Fibroblast of skin of left quadriceps (primary cell): ENCODE measurements at places on chromosomes 3 and 15.

DNA sequence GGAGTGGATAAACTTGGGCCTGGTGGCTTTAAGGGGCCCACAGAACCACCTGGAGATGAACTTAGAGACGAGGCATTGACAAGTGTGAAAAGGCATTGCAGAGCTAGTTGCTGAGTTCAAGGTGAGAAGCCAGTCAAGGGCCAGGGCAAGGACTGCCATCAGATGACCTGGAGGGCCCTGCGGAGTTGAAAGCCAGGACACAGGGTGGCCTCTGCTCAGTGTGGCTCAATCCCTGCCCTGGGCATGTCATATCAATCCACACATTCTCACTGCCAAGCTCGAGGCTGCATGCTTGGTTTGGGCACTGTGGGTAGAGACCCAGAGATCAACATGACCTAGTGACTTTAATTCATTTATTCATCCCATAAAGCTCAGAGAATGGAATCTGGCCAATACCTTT lies 9.2 kb downstream of the PAQR5 start:
- DNase-seq: no peak

DNA sequence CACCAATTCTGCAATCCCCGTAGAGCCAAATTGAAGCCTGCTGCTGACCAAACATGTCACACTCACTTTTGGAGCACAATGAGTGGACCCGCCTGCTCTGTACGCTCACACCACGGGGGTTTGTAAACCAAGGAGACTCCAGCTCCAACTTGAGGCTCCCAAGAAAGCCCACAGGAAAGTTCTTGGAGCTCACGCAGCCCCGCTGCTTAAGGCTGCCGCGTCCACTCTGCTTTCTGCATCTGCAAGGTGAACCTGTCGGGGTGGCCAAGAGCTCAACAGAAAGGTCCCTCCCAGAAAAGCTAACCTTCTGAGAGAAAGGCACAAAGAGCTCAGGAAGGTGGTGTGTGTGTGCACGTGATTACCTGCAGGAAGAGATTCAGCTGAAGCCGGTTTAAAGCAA lies 94.9 kb downstream of the PCSK6 start:
- no peak for DNase-seq

DNA sequence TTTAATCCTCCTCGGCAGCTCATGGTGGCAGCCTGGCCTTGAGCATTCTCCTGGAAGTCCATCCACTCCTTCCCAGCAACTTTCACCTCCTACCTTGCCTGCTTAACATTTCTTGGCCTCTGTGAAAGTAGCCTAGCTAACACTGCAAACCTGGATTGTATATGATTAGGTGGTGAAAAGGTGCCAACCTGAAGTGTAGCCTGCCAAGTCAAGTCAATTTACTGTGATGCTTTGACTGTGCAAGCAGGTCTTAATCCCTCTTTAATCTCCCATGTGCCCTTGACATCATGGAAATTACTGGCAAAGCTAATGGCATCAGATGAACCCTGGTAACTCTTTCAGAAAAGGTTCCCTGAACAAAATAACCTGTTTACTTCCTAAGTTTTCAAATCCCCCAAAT lies 169.7 kb upstream of the NR2F2 start:
- no peak for DNase-seq

GRCh38 chr3:27632431-27633223 lies 89.5 kb downstream of the EOMES start:
- DNase-seq: no peak

DNA sequence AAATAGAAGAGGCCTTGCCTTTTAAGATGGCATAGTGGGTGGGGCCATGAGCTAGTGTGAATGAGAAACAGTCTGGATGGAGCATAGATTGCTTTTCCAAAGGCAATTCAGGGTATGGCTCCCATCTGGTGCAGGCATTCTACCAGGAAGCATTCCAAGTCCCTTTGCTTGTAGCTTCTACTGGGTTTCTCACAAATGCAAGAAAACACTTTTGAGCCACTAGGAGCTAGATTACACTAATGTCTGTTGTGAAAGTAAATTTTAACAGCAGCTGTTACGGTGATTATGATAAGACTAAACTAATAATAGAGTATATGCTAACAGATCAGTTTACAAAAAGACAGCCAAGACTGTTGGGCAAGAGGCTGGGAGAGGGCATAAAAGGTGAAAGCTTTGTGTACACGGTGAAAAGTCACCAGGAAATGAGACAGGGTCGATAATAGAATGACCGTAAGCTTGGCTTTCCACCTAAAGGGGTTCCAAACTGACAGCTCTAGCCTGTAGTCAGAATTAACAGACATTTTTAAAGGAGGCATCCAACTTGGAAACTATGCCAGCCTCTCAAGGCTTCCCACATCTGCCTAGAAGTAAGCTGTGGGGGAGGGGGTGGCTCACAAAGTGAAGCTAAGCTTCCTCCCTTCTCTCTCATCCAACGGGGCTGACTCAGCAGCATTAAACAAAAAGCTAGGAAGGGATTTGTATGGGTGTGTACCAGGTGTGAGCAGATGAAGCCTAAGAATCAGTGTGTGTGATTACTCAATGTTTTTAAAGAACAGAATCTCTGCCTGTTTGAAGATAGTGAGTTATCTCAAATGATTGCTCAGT lies 61.1 kb upstream of the GPD1L start:
- DNase-seq: no peak

- no peak for DNase-seq
Measured at GRCh38 chr3:40843851-40844548, 319.2 kb downstream of the ZNF621 start.

- DNase-seq: no peak
Measured at GRCh38 chr3:143036557-143036956, 35.2 kb downstream of the U2SURP start.
